ENCODE measurements at places on chromosomes 2 and 18.

DNA sequence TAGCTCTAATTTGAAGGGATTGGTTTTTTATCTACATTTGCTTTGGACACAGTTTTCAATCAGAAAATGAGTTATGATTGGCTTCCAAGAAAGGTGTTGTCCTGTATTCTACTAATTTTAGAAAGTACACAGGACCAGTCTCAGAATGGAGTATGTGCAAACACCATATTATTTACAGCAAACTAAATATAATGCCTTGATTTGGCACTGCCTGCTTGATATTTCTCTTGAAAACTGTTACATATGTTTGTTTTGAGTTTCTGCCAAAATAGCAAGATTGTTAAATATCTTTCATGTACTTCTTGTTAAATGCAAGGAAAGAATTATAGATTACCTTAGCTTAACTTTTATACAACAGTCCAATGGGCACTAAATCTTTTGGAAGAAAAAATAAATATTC lies 694.9 kb downstream of the KCNJ3 start:
- DNase-seq = no peak

- no peak for DNase-seq
These were observed 53.8 kb upstream of the ASB18 start for GRCh38 chr2:236317938-236318396.

- DNase-seq = no peak
These were observed 77.5 kb upstream of the TTC21B start for GRCh38 chr2:166031054-166031453.

GRCh38 chr2:155157711-155158110 lies 459.2 kb downstream of the KCNJ3 start:
- no peak for DNase-seq

DNA sequence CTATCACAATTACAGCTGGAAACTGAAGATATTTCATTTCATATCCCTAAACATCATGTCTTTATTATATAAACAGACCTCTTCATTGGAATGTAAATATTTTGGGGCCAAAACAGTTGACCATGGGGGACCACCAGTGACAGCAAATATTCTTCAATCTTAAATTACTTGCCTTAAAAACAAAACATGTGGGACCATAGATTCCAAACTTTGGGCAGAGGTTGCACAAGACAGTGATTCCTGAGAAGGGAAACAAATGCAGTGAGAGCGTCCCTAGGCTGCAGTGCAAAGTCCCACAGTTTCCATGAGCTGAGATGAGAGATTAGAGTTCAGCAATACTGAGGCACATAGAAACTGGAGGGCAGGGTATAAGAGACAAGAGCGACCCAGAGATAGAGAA lies 818.9 kb downstream of the CBLN2 start:
- no peak for DNase-seq
